ENCODE measurements at places on chromosomes 2 and 18.

- no peak for DNase-seq
Measured at GRCh38 chr18:23732439-23732838, 43.2 kb downstream of the LAMA3 start.

DNA sequence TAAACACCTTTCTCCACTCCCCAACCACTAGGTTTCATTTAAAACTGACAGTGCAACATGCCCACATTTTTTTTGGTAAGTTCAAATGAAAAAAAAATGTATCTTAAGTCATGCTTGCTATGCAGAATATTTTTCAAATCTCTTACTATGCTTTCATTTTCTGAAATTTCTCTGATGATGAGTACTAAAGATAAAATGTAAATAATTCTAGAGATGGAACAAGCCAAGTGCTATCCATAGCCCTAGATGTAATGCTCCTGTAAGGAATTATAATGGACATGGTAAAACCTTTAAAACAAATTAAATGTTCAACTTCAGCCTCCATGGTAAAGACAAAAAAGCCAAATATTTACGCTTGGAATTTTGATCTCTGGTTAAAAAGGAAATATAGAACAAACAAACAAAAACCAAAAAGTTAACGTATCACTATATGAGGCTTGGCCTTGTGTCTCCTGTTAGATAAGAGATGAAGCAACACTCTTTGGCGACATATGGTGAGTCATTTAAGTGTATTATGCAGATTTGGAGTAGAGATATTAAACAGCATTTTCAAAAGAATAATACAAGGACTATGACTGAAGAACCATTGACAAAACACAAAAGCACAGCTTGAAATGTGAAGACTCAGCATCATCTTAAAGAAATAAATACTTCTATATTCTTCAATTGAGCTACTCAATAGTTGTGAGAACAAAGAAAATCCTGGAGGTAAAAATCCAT lies 392.0 kb upstream of the LYPD1 start:
- DNase-seq: no peak

- no peak for DNase-seq
Measured at GRCh38 chr18:23722646-23723045, 33.4 kb downstream of the LAMA3 start.

- peak; percentile 13 for DNase-seq
Measured at GRCh38 chr18:48828194-48828545, 122.6 kb downstream of the SMAD7 start.
